Inflammatory macrophage treated with lipopolysaccharide for 4 hours (primary cell): ENCODE measurements at places on chromosomes 16 and 17.

- DNase-seq: peak; percentile 68
Observed at GRCh38 chr17:34420254-34420766, 57.3 kb upstream of the CCL1 start.

DNA sequence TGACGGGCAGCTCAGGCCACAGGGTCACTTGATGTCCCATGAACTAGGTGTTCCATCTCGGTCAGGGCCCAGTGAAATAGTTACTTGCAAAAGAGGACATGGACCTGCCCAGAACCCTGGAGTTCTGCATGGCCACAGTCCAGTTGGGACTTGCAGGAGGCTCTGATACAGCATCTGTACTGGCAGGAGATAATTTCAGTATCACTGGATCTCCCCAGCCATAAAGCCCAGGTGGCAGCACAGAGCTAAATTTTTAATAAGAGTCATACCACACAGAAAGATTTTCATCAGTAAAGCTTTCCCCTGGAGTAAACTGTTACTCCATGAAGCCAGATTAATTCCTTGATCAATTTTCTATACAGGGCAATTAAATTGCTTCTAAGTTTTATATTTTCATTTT, 18.0 kb upstream of the SLC16A5 start:
- DNase-seq: peak; percentile 45

DNA sequence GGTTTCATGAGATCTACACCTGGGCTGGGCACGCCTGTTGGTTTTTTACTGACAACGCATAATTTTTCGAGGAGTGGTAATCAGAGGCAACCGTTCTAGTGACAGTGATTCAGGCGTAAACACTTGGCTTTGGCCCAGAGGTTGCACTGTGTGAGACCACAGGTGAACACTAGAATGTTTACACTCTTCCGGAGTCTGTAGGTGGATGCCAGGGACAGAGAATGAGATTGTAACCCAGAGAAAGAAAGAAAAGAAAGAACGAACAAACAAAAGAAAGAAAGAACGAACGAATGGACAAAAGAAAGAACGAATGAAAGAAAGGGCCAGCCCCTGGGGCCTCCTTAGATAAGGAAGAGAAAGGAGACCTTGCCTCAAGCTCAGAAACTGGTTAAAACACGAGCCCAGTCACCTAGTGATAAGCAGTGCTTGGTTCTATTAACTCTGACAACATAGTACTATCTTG, 113.2 kb downstream of the PRKCB start:
- no peak for DNase-seq

- DNase-seq: no peak
Observed at GRCh38 chr16:15972046-15972868, 22.8 kb downstream of the ABCC1 start.

DNA sequence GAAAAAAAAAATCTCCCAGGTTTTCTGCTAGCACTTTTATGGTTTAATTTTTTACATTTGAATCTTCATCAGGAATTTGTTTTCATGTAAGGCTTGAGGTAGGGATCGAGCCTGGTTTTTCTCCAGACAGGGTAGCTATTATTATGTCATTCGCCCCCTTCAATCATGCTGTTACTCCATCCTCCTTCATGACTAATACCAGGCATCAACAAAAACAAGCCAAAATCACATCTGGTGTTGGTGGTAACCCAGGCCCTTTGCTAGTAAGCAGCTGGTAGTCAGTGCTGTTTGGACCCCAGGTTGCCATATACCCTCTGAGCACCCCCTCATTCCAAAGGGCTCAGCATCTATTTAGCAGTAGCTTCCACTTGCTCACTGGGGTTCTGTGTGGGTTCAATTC, 29.5 kb downstream of the DRC3 start:
- DNase-seq: no peak

GRCh38 chr17:63703556-63704258, 3.8 kb upstream of the LIMD2 start:
- no peak for DNase-seq

GRCh38 chr17:9936095-9936494, 31.0 kb upstream of the RCVRN start:
- peak; percentile 71 for DNase-seq

DNA sequence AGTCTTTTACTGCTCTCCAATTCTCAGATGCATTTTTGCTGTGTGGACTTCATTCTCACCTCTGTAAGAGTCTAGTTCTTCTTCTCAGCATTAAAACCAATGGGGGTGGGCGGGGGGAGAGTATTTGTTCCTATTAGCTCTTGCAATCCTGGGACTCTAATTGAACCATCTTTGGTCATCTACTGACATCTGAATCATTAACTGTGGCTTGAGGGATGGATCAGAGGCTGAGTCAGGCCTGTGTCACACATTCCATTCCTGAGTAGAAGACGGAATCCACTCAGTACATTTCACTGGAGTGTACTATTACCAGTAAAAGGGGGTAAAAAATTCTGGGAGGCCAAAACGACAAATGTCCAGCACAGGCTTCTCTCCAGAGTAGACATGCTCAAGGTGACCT, 12.8 kb upstream of the ZNF23 start:
- DNase-seq: no peak

GRCh38 chr17:43834106-43834505, 1.2 kb upstream of the MPP3 start:
- no peak for DNase-seq

DNA sequence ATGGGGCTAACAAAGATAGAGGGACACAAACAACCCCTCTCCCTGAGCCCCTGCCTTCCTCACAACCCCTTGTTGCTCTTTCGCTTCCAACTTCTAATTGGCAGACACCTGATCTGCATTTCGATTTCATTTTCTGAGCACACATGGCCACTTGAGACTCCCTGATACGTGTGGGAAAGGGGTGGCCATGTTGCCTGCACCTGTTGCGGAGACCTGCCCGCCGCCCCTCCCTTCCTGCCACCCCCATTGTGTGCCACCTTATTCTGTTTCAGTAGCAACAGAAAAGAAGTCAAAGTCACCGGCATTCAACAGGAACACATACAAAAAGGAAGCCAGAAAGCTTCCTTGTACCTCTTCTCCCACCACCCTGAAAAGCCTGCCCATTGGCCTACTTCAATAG, 254.7 kb upstream of the SOX9 start:
- no peak for DNase-seq

- no peak for DNase-seq
Observed at GRCh38 chr17:9313346-9313745, 262.3 kb downstream of the STX8 start.

GRCh38 chr17:334974-335481, 17.6 kb downstream of the RPH3AL start:
- DNase-seq: no peak

- no peak for DNase-seq
Observed at GRCh38 chr17:50832267-50832863, 3.0 kb upstream of the WFIKKN2 start.

DNA sequence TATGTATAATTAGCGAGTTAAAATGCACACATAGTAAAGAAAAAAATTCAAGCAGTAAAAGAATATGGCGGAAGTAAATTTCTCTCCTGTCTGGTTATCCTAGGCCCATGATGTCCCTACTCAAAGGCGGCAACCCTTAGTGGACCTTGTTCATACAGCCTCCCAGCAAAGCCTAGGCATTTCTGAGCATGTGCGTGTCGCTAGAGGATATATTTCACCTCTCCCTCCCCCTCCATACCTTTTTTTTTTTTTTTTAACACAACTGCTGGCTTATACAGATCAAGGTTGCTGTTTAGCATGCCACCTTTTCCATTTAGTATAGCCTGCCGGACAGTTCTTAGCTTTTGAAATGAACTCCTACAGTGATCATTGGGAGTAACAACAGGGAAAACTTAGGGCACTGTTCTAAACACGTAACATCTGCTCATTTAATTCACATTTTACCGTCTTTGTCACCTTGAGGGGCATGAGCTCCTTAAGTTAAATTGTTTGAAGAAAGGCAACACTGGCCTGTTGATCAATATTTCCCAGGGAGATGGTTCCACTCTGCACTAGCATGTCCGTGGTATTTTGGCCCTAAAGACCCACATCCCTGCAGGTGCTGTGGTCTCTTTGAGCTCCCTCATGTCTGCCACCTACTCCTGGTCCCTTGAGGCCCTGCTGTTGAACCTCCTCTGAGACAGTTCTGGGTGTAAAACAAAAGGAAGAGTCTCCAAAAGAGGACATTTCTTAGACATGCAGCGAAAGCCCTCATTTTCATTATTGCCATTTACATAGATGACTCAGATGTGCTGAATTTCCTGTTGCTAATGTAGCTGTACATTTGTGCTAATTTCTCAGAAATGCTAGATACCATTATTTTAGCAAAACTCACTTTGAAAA, 4.1 kb upstream of the TNFRSF13B start:
- no peak for DNase-seq

GRCh38 chr17:1076299-1076981, 79.5 kb downstream of the TIMM22 start:
- no peak for DNase-seq

GRCh38 chr16:2720719-2721633, 952 bp upstream of the PRSS27 start:
- DNase-seq: peak; percentile 86

- peak; percentile 86 for DNase-seq
Observed at GRCh38 chr17:75113798-75114551, 4.2 kb downstream of the ARMC7 start.

DNA sequence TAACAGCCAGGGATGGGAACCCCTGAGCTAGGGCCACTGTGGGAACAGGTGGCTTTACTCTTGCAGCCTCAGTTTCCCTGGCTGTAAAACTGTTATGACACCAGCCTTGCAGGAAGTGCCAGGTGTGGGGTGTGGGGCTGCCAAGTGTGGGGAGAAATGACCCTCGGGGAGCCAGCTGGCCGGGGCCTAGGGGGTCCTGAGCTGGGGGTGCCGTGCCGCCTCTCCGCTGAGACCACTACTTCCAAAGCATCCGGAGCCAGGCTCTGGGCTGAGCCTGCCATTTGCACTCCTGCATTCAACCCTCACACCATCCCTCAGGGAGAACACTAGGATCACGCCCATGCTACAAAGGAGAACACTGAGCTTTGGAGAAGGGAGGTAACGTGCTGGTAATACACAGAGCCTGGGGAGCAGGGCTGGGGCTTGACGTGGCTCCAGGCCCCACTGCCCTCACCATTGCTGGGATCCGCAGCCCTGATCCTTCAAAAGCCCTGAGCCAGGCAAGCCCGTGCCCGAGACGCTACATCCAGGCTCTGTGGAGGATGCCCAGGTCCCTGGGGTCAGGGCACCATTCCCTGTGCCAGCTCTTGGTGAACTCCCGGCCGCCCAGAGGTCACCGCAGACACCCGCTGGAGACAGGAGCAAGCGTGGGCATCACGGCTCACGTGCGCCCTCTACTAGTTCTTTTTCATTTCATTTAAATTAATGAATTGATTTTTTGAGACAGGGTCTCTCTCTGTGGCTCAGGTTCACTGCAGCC, 28.8 kb upstream of the GINS2 start:
- DNase-seq: peak; percentile 68

DNA sequence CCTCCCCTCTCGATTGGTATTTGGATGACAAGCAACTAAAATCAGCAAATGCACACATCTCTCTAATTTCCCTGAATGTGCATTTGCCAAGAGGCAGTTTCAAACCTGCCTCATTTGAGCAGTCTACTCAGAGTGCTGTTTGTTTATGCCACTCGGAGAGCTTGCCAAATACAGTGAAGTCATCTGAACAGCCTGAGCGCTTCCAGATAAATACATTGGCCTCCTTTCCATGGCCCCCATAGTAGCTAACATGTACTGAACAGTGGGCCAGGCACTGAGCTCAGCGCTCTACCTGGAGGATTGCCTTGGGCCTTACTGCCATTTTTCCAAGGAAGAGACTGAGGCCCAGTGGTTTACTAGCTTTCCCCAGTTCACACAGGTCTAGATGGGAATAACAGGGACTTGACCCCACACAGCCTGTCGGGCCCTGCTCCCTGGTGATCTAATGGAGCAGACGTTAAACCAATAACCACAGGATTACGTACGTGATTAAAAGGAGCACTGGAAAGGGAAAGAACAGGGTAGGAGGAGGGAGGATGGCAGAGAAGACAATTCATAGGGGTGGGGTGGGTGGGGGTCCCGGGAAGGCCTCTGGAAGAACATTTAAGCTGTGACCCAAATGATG, 18.7 kb upstream of the ANKRD40CL start:
- no peak for DNase-seq

- DNase-seq: no peak
Observed at GRCh38 chr17:58640202-58640601, 51.6 kb downstream of the TEX14 start.

DNA sequence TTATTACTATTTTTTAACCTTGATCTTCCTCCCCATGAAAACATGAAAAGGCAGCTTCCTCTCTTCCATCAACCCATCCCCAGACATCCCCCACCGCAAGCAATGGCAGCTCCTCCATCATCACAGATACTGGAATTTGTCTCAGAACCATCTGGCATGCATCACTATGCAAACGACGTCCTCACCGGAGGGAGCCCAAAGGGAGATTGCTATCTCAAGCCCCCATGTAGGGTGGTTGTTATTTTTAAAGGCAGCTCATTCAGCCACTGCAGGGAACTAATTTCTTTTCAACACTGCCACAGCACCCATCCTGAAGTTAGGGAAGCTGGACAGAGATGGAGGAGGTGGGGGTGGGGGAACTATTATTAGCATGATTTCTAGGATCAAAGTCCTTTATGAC, 222.5 kb downstream of the FOXL1 start:
- DNase-seq: no peak

DNA sequence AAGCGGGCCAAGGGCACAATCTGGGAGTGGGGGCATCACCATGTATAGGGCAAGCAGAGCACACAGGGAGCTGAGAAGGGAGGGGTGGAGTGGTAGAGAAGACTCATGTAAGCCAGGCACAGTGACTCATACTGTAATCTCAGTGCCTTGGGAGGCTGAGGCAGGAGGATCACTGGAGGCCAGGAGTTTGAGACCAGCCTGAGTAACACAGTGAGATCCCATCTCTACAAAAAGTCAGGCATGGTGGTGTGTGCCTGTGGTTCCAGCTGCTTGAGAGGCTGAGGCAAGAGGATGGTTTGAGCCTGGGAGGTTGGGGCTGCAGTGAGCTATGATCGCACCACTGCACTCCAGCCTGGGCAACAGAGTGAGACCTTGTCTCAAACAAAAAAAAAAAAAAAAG, 40.8 kb downstream of the ARHGAP27 start:
- DNase-seq: no peak

DNA sequence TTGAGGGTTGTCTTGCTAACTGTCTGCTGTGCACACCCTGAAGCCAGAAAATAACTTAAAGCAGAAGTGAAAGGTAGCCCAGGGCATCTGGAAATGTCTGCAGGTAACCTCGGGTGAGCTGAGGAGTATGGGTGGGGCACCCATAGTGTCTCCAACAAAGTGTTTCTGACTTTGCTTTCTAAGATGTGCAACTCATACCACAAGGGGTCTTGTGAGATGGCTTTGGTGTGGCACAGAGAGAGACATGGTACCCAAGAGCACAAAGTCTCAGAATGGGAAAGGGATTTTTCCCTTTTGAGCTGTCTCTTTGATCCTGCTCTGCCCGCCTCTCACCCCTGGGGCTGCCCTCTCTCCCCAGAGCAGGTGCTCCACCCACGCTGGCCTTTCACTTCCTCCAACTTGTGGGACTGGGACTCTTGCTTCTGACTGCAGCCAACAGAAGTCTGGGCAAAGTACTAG, 6.9 kb downstream of the CHD9 start:
- DNase-seq: peak; percentile 82

GRCh38 chr17:73256220-73256619, 5.5 kb downstream of the CPSF4L start:
- DNase-seq: no peak
